MV-4-11 (cell line): ENCODE measurements at places on chromosomes 3 and 15.

- DNase-seq, result no peak
Observed at GRCh38 chr3:17805461-17805940, 63.1 kb upstream of the TBC1D5 start.

DNA sequence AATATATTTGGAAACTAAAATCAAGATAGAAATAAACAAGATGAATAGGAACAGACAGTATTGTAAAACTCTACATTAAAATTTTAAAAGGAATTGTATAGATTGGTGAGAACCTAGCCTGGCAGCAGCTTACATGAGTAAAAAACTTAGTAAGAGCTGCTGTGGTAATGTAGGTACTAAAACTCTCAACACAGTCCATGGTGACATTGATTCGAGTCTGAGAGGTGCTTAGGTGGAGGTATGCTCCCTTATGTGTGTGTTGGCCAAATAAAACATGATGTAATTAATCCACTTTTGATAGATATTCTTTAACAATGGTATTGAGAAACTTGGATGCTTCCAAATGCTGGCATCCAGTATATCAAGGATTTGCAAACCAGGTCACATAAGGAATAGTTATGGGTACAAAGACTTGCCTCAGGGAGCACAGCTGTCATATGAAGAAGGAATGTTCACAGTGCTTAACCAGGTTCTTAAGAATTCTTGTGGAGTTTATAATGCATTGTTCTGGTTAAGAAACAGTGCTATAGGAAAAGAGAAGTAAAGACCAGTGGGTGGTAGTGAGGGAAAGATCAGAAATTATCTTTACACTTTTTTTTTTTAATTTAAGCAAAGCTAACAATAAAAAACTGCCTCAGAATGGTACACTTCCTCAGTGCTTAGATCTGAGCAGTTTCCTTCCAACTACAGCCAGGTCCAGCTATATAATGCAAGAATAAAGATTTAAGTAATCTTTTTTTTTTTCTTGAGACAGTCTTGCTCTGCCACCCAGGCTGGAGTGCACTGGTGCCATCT lies 24.6 kb upstream of the IL20RB start:
- no peak for DNase-seq

DNA sequence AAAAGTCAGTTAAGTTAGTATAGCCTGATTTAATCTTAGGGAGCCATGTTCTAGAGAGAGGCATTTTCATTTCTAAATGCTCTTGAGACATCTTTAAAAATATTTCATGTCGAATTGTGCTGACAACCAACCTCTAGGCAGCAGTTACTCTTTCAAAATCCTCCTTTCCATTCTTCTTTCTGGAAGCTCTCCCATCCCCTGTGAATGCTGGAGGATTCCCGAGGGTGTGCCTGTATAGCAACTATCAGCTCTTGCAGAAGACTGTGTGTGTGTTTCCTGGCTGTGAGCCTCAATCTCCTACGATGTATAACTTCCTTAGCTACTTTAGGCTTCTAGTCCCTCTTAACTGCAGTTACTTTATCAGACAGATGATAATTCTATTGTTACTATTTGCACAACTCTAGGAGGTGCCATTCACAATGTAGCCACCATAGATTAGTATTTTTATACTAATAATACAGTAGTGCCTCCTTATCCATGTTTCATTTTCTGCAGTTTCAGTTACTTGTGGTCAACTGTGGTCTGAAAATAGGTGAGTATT lies 250.3 kb downstream of the EDEM1 start:
- DNase-seq, result no peak

DNA sequence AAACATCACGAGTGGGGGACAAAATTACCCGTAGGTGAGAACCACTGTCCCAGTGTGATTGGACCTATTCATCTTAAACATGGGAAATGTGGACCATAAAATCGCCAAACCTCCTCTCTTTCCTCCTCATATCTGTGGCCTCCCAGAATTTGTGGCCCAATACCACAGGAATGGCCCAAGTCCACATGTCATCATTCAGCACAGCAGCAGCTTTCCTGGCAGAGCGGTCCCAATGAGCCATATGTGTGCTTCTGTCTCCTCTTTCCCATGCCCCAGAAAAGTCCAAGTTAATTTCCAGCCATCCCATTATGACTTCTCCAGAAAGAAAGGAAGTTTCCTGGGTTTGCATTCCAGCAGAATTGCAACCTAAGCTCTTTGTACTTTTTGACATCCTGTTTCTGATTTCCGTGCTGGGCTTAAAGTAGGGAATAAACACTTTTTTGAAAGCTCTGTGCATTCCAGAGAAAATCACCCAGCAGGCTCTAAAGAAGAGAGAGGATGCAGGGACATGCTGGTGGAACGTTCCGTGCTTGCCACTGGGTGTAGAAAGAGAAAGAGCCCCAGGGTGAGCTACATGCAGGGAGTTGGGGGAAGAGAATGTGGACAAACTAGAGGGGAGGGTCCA lies 259.4 kb upstream of the PROK2 start:
- DNase-seq, result no peak

GRCh38 chr3:196503196-196504076 lies at the start of gene RNF168:
RNF168 (minus strand) TSS chr3:196503768; CDS start chr3:196503173, 595 bp downstream.
- DNase-seq, result peak; percentile 93

DNA sequence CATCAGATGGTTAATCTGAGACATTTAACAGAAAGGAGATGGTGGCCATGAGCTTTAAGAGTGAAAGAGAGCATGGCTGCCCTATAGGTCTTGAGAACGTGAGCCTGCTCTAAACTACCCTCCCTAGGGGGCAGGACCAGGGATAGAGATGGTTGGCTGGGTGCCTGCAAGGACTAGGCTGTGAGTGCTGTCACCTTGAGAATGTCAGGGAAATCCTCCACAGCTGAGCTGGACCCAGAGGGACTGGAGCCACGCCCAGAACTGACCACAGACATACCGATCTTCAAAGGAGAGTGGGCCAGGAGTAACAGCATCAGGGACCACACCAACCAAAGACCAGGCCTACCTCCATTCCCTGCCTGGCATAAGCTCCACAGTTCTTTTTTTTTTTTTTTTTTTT lies 53.6 kb upstream of the UBE2E1 start:
- DNase-seq, result no peak

- DNase-seq, result peak; percentile 46
Observed at GRCh38 chr15:23083115-23083514, 43.7 kb upstream of the TUBGCP5 start.

DNA sequence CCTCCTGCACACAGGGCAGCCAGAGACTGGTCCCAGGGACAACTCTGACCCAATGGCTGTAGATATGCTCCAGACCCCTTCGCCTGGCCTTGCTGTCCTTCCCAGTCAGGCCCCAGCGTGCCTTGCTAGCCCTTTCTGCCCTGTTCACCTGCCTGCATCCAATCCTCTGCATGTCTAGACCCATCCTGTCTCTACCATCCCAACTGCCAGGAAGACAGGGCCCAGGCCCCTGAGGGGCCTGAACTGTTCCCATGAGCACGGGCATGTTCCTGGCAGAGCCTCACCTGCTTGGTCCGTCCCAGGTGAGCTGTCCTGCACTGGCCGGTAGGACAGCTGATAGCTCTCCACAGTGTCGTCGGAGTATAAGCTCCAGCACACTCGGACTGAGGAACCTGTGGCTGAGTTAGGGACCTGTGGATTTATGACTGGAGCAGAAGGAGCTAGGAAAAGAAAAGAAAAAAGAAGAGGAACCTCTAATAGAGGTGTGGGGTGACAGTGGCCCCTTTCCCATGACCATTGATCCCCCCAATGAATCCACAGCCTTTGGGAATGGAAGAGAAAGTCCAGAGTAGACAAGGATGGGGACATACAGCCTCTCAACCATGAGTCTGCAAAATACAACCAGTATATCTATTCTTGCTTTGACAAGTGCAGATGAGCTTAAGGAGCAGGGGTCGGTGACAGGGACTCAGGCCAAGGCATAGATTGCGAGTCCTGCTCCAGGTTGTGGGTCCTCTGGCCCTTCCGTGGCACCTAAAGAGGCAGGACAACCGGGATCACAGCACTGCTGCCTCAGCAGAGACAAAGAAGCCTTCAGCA lies 33.9 kb downstream of the FSD2 start:
- no peak for DNase-seq
